ENCODE measurements at places on chromosomes 2 and 18.

- no peak for DNase-seq
These were observed 92.4 kb upstream of the COPS8 start for GRCh38 chr2:236993286-236993685.

- DNase-seq, result no peak
These were observed 1.5 kb downstream of the CRYBA2 start for GRCh38 chr2:218991674-218992168.

DNA sequence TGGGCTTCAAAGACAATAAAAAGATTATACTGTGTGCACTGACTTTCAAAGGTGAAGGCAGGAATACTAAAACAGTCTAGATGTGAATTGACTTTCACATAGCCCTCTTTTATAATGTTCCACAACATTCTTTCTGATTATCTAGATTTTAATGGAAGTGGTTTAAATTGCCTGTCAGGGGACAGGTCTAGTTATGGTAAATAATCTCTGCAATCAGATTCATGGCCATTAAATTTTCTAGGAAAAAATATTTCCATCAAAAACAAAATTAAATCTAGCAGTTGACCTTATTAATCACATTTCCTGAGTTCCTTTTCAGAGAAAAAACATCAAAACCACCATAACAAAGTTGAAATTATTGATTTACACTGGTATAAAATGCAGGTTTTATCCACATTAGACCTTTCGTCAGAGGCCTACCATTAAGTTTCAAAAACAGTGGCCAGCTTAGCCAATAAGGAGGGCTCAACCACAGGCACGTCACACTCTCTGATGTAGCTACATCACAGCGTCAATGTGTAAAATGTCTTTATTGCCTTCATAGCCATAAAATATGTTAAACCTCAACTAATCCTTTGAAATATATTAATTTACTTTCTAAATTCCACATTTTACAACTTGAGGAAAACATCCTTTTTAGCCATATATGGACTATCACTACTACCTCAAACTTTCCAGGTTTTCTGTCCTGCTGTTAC lies 79.4 kb downstream of the NOL10 start:
- no peak for DNase-seq

DNA sequence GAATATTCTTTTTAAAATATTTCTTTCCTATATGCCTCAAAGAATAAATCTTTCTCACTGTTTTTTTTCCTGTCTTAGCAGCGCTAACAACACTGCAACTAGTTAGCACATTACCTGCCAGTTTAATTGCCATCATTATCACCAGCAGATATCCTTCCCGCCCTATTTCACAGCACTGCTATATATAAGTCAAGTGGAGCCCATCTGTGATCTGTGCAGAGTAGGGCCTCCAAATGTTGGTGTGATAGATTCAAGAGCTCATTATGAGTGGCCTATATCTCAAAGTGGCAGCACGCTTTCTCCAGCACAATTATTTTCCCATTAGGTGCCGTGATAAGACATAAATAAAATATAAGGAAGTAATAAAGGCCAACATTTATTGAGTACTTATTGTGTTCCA lies 19.8 kb upstream of the RGPD4 start:
- DNase-seq, result no peak

DNA sequence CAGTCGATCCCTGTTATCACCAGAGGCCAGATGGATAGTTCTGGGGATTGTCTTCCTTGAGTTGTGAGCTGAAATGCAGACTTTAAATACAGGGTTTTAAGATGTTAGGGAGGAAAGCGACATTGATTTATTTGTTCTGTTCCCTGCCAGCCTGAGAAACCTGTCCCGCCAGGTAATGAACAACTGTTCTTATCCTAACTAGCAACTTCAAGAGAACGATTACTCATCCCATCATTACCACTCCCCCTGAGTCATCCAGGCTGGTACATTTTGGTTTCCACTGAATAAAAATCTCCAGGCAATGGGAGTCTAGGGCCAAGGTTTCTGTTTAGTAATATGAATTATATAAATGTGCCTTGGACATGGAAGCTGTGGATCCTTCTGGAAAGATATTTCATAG lies 131.2 kb downstream of the LYPD6B start:
- no peak for DNase-seq

GRCh38 chr2:198641161-198641560 lies 816.6 kb downstream of the SATB2 start:
- DNase-seq, result no peak
